ENCODE measurements at places on chromosomes 7 and 10.

DNA sequence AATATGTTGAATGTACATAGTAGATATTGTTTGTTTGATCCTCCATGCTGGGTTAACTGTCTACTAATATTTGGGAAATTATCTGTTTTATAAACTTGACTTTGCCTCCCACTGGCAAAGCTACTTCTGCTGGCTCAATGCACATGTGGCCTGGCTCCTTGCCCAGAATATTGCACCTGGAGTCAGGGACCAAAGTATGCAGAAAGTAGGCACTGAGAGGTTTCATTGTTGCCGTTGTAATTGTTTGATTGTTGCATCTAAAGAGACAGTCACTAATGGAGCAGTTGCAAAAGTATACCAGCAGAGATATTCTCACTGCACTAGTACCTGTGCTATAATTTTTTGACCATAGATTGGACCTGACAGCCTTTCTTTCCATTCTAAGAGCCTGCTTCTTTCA lies 137.8 kb upstream of the CNTNAP2 start:
- no peak for DNase-seq

- peak; percentile 18 for DNase-seq
These were observed 750.1 kb upstream of the SORCS1 start for GRCh38 chr10:107914450-107915214.

- DNase-seq: peak; percentile 42
These were observed 156.3 kb downstream of the NRP1 start for GRCh38 chr10:33178026-33178755.

DNA sequence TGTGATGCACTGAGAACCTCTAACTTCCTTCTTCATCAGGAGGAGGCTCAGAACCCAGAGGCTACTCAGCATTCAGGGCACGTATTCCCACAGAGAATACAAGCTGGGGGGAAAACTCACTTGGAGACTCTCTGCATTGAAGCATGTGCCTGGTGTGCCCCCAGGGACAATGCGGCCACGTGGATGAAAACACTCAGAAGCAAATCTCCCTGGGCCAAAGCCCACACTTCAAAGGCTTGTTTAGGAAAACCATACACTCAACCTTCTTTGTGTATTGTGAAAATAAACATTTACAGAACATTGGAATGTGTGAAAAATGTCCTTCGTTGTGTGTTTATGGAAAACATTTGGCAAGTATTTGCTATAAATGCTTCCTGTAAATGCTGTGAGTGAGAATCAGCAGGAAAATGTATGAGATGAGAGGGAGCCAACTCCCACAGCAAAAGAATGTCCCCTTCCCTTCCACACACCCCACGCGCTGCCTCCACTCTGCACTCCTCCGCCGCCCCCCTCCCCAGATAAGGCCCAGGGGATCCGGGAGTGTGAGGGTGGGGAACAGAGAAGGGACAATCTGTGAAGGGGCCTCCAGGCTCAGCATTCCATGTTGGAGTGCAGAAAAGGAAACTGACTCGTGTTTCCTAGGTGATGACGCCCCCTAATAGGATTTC lies 339.5 kb downstream of the ELMO1 start:
- DNase-seq: no peak

- DNase-seq: peak; percentile 45
These were observed 553 bp downstream of the VDAC2 start for GRCh38 chr10:75211007-75211691.

- no peak for DNase-seq
These were observed 4.8 kb upstream of the RAPGEF5 start for GRCh38 chr7:22361795-22362194.

- DNase-seq: no peak
These were observed 47.8 kb downstream of the IPMK start for GRCh38 chr10:58219875-58220274.

Measured in fibroblast of skin of abdomen (primary cell).